ENCODE measurements at places on chromosomes 2 and 18.

DNA sequence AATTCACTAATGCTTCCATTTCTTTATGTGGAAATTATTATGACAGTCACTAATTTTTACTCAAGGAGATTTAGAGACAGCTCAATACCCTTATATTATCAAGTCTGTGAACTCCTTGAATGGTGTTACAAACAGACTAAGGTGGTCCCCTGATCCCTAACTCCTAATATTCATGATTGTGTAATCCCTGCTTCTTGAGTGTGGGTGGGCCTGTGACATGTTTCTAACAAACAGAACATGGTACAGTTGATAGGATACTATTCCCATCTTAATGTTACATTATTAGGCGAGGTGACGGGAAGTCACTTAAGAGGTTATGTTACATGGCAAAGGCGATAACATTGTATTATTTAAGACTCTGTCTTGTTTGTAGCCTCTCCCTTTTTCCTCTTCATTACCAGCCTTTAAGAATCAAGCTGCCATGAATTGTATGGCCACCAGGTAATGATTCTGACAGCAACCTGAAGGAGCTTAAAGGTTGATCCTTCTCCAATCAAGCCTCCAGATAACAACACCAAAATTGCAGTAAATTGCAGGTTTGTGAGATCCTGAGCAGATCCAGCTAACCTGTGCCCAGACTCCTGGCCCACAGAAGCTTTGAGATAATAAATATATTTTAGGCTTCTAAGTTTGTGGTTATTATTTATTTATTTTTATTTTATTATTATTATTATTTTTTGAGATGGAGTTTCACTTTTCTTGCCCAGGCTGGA is 32.1 kb downstream of the CYTIP start:
- no peak for DNase-seq

- DNase-seq: no peak
Observed at GRCh38 chr18:59140302-59140885, 710 bp downstream of the SEC11C start.

GRCh38 chr2:143175438-143175837 is 46.2 kb downstream of the ARHGAP15 start:
- DNase-seq: no peak

GRCh38 chr2:236633775-236634560 is 64.3 kb downstream of the ACKR3 start:
- no peak for DNase-seq

- DNase-seq: no peak
Observed at GRCh38 chr2:159561786-159562185, 54.6 kb downstream of the BAZ2B start.

- no peak for DNase-seq
Observed at GRCh38 chr2:228658998-228659397, 477.5 kb upstream of the SPHKAP start.

GRCh38 chr2:129906139-129906860 is 73.2 kb upstream of the RAB6C start:
- no peak for DNase-seq

DNA sequence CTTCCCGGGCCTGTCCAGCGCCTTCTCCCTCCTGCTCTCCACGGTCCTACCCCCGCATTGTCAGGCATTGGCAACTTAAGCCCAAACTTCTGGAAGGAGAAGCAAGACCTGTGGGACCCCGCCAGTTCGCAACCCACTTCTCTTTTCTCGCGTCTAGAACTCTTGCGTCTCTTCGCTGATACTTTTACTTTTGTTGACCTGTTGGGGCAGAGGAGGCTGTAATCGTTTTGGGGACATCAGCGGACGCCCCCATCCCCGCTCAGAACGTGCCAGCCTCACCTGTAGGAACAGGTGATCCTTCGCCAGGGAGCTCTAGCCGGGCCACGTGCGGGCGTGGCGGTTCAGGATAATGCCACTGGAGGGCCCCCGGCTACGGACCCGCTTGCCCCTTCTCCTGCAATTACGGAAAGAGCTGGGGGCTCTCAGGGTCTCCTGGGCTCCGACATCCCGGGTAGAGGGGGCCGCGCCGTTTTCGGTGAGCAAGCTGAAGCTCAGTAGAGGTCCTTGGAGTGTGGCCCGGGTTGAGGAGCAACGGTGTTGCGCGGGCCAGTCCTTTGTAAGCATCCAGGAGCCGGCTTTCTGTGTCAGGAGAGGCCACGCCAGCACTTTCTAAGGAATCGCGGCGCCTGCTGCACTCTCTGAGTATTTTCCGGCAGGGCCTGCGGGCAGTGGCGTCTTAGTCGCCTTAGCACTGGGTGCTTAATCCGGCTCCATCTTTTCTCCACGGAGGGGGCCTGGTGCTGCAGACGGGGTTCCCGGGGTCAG is 1.6 kb downstream of the MTCL1 start:
- no peak for DNase-seq

- peak; percentile 59 for DNase-seq
Observed at GRCh38 chr18:62524440-62525200, 1.8 kb downstream of the ZCCHC2 start.

GRCh38 chr2:190506666-190507065 is 27.9 kb downstream of the NEMP2 start:
- no peak for DNase-seq

DNA sequence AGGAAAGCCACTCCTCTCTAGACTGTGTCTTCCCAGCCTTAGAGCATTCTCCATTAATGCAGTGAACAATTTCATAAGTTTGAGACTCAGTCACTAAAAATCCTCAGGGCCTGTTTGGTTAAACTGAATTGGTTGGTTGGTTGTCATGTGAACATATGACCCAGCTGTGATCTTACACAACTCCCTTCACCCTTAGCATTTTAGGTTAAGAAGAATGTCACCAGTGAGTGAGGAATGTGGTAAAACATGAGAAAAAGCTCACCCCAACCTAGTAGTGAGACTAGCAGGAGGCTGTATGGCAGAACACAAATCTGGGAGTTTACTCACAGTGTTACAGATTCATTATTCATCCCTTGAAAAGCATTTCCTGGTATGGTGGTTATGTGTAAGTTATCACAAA is 32.4 kb downstream of the LHCGR start:
- no peak for DNase-seq

DNA sequence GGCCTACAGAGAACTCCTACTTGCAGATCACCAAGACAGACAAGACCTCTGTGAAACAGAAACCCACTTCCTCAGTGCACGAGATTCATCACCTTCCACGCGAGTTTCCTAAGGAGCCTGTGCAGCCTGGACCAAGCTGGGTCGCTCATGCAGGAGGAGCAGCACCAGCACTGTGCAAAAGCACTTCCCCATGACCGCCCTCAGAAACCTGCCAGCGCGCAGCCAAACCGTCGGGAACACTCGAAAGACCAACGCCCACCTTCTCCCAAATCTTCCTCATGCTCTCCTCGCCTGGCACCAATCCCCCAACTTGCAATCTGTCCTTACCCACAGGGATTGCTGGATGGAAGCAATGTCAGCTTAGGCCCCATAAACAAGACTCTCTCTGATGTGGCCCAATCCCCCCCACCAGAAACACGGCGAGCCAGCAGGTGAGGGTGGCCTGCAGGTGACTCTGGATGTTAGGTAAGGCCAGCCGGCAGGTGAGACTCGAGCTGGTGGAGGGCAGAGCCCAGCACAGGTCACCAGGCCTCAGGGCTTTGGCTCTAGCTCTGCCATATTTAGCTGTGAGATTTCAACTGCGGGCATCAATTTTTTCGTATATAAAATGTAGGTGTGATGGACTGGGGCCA is 69.4 kb downstream of the PXDN start:
- DNase-seq: no peak

- DNase-seq: peak; percentile 54
Observed at GRCh38 chr2:161995553-161996016, 78.4 kb downstream of the DPP4 start.

GRCh38 chr2:64859312-64860212 is 129.6 kb upstream of the SLC1A4 start:
- DNase-seq: no peak

GRCh38 chr2:11754700-11755015 is 8.2 kb downstream of the LPIN1 start:
- no peak for DNase-seq

GRCh38 chr2:28716265-28716865 is 35.3 kb upstream of the PPP1CB start:
- no peak for DNase-seq

Measured in DND-41 (cell line).